ENCODE measurements at places on chromosomes 5 and 9.

DNA sequence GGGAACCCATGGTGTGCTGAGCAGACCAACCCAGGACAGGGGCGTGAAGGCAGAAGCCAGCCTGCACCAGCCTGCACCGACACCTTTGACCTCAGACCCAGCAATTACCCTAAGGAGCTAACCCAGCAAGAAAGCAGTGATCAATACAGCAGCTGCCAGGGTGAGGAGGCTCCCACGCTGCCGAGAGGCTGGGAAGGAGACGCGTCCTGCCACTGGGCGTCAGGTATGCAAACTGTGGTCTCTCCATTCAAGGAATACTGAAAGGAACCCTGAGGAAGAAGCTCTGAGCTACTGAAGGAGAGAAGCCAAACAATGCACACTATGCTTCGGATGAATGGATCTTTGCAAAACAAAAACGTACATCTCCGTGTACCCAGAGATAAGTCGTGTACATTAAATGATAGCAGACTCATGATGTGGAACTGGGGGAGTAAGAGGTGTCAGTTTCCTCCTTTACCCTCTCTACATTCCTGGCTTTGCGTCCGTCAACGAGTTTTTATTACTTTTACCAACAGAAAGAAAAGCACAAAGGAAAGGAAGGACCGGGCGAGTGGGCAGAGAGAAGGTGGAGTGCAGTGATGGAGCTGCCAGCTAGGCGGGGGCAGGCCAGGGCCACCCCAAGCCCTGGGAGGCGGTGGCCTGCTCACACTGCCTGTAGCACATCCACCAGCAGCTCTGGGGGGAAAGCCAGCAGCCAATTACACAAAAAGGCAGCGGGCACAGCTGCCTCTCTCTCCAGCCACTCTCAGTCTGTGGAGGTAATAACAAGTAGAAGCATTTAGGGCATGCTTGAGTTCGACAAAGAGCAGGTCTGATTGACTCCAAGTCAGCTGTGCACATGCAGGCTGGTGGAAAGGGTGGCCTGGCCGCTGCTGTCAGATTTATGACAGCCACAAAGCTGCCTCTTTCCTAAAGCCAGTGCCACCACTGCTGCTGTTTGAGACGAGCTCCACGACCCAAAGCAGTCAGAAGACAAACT is 29.3 kb downstream of the RASGEF1C start:
- no peak for DNase-seq

DNA sequence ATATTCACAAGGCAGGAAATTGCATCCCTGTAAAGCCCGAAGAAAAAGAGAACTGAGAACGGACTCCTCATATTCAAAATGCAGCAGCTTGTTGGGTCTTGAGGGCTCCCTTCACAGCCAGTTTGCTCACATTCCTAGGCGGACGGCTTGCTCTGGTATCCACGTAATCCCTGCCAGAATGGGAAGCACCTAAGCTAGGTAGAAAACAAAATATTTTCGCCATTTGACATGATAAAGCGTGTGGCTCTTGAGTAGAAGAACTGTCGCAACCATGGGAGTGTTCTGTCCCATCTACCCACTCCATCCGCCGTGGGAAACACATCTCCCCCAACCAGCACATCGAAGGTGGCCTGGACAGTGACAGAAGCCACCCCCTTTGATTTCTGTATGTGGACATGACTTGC is 183.1 kb downstream of the GAS1 start:
- DNase-seq: no peak

- DNase-seq: no peak
Measured at GRCh38 chr9:94951324-94952135, 225.0 kb downstream of the AOPEP start.

DNA sequence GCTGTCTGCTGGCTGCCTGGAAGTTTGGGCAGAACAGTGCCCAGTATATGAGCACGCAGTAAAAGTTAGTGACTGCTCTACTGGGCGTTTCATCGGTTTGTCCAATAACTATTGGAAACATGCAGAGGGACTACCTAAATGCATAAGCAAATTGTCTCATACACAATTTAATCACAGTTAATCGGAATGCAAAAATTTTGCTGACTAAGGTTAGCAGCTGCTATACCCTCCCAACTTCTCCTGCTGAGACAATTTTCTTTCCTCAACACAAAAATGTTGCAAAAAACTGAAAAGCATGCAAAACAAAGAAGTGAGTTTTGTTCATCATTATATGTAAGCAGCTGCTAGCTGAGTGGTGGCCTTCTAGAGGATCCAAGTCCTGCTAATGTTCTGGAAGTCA is 327.5 kb downstream of the SEMA5A start:
- DNase-seq: no peak

DNA sequence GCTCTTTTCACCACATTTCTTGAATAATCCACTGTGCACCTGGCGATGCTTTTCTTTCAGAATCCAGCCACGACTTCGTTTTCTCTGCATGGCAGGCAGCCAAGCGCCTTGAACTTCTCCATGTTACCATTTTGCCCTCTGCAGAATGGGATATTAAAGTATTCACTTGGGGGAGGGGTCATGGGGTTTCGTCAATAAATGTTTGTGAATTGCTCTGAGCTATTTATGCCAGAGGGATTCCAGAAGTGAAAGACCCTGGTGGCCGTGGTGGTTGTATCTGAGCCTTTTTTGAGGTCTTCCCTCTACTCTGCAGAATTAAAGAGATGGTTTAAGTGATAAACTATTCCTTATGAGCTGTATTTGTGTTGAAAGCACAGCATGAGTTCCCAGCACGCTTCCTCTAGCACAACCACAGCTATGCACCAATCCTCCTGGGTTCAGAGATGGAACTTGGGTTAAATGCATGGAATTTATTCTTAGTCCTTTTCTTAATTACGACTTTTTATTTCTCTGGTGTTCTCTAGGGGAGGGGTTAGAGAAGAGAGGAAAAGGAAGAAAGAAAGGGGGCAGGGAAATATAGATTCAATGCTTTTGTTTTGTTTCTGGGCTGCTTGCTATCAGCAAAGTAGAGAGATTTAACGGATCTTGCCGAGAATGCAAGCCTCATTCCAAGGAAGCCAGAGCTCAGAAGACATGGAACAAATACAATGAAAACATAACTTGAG is 478.2 kb upstream of the TNC start:
- peak; percentile 93 for DNase-seq

DNA sequence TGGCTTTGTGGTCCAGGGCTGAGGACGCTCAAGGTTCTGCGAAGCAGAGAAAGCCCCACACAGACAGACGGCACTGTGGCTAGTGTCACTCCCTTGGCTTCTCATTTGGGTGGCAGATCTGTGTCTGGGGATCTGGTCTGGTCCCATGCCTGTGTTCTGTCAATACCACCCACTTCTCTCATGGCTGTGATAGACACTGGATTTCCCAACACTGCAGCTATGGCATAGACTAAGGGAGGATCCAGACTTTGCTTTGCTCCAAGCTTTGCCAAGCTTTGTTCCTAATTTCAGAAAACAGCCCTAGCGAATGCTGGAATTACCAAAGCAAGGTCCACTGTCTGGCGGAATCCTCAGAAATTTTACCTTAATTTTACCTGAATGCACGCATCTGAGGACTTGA is 62.1 kb downstream of the GADD45G start:
- DNase-seq: no peak

- DNase-seq: no peak
Measured at GRCh38 chr9:9920425-9921060, 692.3 kb downstream of the PTPRD start.
